ENCODE measurements at places on chromosomes 6 and 20. TPM values are rescaled to one million over a fixed set of nuclear protein-coding genes. Genes with fewer than 3 reads are reported as not detected.

The CCNC gene
- total RNA-seq = 43.4 TPM

The PDYN gene
- total RNA-seq = not detected

The ULBP1 gene
- 3.1 TPM for total RNA-seq

GRCh38 chr6:45170309-45170708 is 157.8 kb upstream of the RUNX2 start:
- no peak for DNase-seq

The NTSR1 gene
- total RNA-seq = 44.1 TPM

The IL17A gene
- total RNA-seq = not detected

DNA sequence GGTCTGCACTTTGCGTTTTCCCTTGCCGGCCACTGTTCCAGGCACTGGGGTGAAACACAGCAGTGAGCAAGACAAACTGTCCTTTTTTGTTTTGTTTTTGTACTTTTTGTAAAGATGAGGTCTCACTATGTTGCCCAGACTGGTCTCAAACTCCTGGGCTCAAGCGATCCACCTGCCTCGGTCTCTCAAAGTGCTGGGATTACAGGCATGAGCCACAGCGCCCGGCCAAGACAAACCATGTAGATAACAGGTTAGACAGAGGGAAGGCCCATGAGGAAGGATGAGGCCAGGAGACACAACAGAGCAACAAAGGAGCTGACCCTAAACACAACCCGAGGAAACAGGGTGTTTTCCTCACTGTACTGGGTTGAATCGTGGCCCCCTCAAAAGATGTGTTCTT is 165.4 kb downstream of the NFATC2 start:
- DNase-seq = no peak

GRCh38 chr6:120620900-120621299 is 713.4 kb downstream of the TBC1D32 start:
- DNase-seq = no peak

The SYNDIG1 gene
- not detected for total RNA-seq

All from Panc1 (cell line).